ENCODE measurements at places on chromosomes 16 and 17.

GRCh38 chr16:64481497-64481896, 640.4 kb downstream of the CDH11 start:
- DNase-seq = no peak

DNA sequence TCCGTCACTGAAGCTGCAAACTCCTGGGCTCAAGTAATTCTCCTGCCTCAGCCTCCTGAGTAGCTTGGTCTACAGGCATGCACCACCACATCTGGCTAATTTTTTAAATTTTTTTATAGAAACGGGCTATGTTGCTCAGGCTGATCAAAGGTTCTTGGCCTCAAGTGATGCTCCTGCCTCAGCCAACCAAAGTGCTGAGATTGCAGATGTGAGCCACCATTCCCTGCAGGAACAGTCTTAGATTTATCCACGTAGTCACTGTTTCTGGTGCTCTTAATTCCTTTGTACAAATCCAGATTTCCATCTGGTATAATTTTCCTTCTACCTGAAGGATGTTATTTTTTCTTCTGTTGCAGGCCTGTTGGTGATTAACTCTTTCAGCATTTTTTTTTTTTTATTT, 13.0 kb downstream of the SLC26A11 start:
- DNase-seq = no peak

DNA sequence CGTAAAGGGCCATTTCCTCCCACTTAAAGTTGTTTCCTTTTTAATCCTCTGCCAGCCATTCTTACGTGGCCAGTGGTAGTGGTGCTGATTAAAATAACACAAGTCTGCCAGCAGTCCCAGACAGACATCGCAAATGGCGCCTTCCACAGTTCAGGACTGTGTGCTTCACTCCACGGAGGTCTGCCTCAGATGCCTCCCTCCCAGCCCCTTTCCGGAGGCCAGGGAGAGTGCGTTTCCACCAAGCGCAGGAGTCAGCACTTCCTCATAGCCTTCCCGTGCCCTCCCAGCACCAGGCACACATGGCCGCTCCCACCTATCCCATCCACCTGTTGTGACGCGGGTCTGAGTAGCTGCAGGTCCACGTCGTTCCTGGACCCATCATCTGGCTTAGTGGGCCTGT, 205.6 kb downstream of the RPTOR start:
- DNase-seq = no peak

DNA sequence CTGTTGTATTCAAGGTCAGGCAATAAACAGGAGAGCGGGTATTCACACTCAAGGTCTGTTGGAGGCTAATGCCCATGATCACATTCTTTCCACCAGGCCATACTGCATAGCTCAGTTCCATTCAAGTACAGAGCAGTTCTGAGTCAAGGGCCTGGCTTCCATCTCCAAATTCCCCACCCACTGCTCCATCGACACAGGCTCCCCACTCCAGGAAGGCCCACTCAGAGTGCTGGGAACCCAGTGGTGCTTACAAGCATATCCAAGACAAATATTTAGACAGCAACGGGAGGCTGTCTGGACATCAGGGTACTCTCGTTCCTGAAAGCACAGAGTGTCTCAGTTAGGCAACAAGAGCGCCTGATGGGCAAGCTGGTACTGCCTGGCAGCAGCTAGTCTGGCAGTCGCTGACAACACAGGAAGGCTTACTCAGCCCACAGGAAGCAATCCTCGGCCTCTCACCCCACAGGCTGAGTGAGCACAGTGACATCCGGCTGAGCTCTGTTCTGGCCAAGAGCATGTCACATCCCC, 40.9 kb downstream of the RFFL start:
- peak; percentile 93 for DNase-seq

- DNase-seq = no peak
Observed at GRCh38 chr17:37107406-37108083, 158.8 kb downstream of the AATF start.

DNA sequence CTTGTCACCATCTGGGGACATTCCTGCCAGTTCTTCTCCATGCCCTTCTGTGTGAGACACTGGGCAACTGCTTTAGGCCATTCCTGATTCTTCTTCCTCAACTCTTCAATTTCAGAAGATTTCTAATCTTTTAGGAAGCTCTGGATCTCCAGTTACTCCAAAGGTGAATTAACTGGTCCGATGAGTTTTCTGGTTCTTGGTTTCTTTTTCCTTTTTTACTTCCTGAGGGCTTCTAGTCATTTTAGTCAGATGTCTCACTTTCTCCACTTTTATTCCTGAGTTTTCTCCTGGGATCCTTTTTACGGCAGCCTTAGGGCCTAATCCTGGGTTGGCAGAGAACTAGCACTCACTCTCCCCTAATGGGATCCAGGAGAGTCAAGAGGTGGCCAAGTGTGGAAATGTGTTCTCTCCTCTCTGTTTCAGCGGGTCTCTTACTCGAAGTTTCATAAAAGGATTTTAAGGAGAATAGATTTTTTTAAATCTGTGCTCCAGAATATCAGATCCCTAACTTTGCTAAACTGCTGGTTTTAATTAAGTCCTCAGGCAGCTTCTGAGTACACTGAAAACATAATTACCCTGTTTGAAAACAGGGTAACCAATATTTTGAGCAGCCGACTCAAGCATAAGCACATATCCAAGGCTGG, 107.6 kb downstream of the RMI2 start:
- DNase-seq = no peak

- peak; percentile 64 for DNase-seq
Observed at GRCh38 chr17:8806253-8806925, 7.2 kb upstream of the MFSD6L start.

GRCh38 chr16:66273053-66273452, 93.4 kb upstream of the CDH5 start:
- DNase-seq = no peak

GRCh38 chr17:41917679-41918313, 955 bp downstream of the ACLY start:
- DNase-seq = no peak

DNA sequence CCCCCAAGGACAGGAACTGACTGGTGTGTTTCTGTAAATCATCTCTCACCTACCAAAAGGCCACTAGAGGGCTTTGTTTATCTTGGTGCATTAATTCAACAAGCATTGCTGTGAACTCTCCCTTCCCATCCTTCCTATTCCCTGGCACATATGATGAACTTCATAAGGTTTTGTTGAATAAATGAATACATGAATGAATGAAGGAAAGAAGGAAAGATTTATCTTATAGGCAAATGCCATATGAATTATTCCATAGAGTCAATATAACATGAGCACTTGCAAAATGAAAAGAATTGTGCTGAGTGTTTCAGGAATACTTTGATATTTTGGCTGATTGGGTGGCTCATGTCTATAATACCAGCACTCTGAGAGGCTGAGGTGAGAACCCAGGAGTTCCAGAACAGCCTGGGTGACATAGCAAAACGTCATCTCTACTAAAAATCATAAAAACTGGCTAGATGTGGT, 4.3 kb downstream of the SPDYE4 start:
- no peak for DNase-seq

DNA sequence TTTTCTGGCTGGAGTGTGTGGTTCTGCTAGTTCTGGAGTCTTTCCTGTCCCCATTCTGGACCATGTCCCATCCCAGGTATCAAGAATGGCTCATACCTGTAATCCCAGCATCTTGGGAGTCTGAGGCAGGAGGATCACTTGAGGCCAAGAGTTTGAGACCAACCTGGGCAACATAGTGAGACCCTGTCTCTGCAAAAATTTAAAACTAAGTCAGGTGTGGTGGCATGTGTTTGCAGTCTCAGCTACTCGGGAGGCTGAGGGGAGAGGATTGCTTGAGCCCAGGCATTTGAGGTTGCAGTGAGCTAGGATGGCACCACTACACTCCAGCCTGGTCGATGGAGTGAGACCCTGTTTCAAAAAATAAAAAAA, 15.3 kb upstream of the WNT3 start:
- DNase-seq = no peak

GRCh38 chr16:23957287-23957686, 121.5 kb downstream of the PRKCB start:
- DNase-seq = no peak

All from esophagus muscularis mucosa (tissue), 4 donors.